IPS DF 6.9 (cell line): ENCODE measurements at places on chromosomes 16 and 17.
A peak's percentile ranks its signal among the peaks of the same experiment; 100 is the strongest.

- no peaks in the 10 kb centered on the region for H3K27me3 ChIP-seq
- no peak overlapping the region for H3K4me3 ChIP-seq
- peaks cover 2% of the 10 kb centered on the region; the same call in 1 of the 2 replicates for H3K4me1 ChIP-seq
- no peak for DNase-seq
- no peak overlapping the region for H3K27ac ChIP-seq
Measured at GRCh38 chr16:17356243-17356933, 114.4 kb downstream of the XYLT1 start.

GRCh38 chr16:53837426-53837825 is 133.5 kb downstream of the FTO start:
- H3K4me1 ChIP-seq: no peaks in the 10 kb centered on the region
- H3K27ac ChIP-seq: no peak overlapping the region
- no peak for DNase-seq
- no peaks in the 10 kb centered on the region for H3K36me3 ChIP-seq
- no peaks in the 10 kb centered on the region for H3K27me3 ChIP-seq

DNA sequence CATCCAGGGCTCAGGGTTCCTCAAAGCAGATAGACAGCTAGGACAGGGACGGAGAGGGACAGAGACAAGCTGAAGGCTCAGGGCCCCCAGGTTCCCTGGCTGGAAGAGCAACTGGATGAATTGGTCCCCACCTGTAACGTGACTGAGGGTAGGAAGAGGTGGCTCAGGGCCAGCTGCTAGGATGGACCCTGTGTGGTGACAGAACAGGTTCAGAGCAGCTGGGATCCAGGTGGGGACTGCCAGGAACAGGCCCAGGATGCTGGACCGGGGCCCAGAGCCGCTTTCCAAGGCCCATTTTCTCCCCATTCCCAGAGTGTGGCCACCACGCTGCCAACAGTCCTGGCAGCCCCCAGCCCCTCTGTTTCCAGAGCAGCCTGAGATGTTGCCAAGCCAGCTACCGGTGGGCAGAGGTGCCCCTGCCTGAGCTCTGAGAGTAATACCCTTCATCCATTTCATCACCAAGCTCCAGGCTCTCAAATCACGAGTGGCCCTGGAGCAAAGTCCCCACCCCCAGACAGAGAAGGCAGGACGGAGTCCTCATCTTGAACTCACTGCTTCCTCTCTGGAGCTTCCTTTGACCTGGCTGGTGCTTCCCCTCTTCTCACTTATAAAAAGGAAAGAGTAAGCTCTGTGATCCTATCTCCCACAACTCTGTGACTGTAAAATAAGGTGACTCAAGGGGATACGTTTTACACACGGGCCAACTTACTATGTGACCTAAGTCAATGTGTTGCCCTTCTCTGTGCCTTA is 79.6 kb downstream of the TMEM132E start:
- no peaks in the 10 kb centered on the region; the same call in 1 of the 2 replicates for H3K27me3 ChIP-seq
- no peak overlapping the region for H3K4me3 ChIP-seq
- H3K27ac ChIP-seq: no peak overlapping the region
- H3K4me1 ChIP-seq: no peaks in the 10 kb centered on the region
- no peaks in the 10 kb centered on the region for H3K36me3 ChIP-seq
- DNase-seq: no peak

DNA sequence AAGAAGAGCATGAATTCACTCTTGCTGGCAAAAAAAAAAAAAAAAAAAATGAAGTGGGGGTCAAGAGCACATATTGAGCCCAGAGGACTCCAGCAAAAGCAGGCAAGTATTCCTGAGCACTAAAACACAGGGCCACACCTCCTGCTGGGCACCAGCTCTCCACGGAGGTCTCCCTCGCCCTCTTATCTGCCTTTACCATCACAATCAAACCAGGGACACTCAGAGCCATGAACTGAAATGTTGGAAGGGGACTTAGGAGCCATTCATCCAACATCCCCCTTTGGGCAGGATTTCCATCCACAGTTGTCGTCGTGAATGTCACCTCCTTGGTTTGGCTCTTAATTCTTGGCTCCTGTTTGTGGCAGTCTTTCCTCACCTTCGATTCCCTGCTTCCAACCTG is 89.8 kb upstream of the GNAO1 start:
- H3K4me3 ChIP-seq: no peak overlapping the region
- no peaks in the 10 kb centered on the region for H3K27me3 ChIP-seq
- H3K27ac ChIP-seq: no peak overlapping the region
- DNase-seq: no peak
- no peaks in the 10 kb centered on the region for H3K4me1 ChIP-seq

- H3K4me1 ChIP-seq: peaks cover 9% of the 10 kb centered on the region; the same call in 1 of the 2 replicates
- no peak overlapping the region for H3K27ac ChIP-seq
- H3K4me3 ChIP-seq: no peak overlapping the region
Measured at GRCh38 chr16:78607465-78607864, 508.0 kb downstream of the WWOX start.

DNA sequence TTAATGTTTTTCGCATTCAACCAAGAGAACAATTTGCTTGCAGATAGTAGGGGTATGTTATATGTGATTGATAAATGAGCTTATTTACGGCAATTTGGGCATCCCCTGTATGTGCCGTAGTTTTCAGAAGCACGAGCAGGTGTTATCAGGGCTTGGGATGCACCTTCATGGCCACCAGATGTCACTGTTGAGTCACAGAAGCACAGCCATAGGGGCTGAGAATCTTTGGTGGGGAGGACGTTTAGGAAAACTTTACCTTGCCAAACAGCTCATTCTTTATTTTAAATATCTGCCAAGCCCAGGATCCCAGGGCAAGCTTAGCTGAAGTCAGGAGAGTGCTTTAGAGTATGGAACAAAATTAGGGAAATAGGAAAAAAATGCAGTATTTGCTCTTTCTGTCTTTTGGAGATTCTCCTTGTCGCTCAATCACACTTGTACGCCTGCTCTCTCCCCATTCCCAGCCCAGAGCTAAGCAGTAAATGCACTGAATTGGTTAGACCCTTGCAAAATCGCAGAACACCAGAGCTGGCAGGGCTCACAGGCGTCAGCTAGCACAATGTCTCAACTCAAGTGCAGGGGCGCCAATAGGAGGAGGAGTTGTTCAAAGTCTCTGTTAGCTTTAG is 93.6 kb upstream of the MPHOSPH6 start:
- no peaks in the 10 kb centered on the region for H3K4me1 ChIP-seq
- no peaks in the 10 kb centered on the region for H3K36me3 ChIP-seq
- no peak overlapping the region for H3K4me3 ChIP-seq

DNA sequence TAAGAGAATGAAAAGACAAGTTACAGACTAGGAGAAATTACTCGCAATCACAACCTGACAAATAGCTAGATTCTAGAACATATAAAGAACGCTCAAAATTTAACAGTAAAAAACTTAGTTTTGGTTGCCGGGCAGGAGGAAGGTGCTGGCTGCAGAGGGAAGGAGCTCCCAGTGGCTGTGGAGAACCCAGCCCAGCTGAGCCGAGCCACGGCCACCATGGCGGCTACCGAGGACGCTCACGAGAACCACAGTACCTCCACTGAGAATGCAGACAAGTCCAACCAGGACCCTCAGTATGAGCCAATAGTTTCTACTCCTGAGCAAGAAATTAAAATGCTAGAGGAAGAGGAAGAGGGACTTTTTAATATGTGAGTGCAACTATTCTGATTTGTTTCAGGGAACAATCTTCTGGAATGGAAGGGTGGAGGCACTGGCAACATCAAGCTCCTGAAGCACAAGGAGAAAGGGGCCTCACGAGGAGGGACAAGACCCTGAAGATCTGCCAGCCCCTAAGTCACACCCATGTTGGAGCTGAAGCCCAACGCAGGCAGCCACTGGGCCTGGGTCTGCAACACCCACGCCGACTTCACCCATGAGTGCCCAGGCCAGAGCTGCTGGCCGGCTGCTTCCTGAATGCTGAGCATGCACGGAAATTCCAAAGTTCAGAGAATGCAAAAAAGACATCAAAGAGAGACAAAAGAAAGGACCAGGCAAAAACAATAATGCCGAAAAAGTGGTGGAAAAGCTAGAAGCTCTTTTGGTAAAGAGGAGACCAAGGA is 55.0 kb downstream of the DNAH17 start:
- DNase-seq: no peak
- no peak overlapping the region for H3K27ac ChIP-seq
- no peaks in the 10 kb centered on the region for H3K4me1 ChIP-seq
- no peaks in the 10 kb centered on the region for H3K36me3 ChIP-seq

DNA sequence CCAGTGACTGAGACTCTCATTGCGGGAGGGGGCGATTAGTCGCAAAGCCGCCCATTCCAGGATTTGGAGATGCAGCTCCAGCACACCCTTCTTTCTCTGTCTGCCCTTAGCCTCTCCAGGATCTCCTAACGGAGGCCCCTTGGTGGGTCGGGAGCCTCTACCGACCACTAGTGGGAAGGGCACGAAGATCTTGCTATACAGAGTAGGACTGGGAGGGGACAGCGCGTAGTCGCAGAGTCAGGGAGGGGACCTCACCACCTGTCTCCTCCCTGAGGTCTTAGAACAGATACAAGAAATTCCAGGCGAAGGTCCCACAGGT is 588 bp upstream of the SMTNL2 start:
- peak overlapping the region; percentile 50; the same call in 1 of the 2 replicates for H3K4me3 ChIP-seq
- DNase-seq: no peak
- H3K27ac ChIP-seq: no peak overlapping the region
- no peaks in the 10 kb centered on the region for H3K36me3 ChIP-seq
- H3K4me1 ChIP-seq: peaks cover 6% of the 10 kb centered on the region; the same call in 1 of the 2 replicates
- H3K27me3 ChIP-seq: peaks cover 14% of the 10 kb centered on the region; the same call in 1 of the 2 replicates

DNA sequence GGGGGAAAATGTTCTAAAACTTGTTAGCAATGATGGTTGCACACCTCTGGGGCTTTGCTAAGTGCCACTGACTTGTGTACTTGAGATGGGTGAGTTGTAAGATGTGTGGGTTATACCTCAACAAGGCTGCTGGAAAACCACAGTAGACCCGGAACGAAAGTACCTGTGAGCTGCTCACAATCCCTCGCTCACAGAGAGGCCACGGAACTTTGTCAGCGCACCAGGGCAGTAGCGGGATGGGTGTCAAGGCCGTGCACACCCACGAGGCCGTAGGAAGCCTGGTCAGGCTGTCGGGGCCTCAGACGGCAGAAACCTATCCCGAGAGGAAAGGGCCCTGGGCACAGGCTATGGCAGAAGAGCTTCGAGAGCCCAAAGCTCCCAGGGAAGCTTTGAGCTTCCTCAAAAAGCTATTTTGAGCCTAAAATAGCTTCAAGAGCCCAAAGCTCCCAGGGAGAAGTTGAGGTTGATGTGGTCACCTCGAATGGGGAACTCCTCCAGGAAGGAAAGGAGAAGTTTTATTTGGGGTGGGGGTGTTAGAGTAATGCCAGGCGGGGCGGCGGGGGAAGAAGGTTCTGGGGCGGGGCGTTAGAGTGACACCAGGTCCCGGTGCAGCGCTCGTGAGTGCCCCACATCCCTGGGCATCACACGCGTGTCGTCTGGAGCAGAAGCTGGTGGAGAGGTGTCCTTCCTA is 19.0 kb downstream of the CBFA2T3 start:
- no peak overlapping the region for H3K4me3 ChIP-seq
- H3K36me3 ChIP-seq: no peaks in the 10 kb centered on the region
- DNase-seq: no peak
- no peaks in the 10 kb centered on the region for H3K4me1 ChIP-seq

DNA sequence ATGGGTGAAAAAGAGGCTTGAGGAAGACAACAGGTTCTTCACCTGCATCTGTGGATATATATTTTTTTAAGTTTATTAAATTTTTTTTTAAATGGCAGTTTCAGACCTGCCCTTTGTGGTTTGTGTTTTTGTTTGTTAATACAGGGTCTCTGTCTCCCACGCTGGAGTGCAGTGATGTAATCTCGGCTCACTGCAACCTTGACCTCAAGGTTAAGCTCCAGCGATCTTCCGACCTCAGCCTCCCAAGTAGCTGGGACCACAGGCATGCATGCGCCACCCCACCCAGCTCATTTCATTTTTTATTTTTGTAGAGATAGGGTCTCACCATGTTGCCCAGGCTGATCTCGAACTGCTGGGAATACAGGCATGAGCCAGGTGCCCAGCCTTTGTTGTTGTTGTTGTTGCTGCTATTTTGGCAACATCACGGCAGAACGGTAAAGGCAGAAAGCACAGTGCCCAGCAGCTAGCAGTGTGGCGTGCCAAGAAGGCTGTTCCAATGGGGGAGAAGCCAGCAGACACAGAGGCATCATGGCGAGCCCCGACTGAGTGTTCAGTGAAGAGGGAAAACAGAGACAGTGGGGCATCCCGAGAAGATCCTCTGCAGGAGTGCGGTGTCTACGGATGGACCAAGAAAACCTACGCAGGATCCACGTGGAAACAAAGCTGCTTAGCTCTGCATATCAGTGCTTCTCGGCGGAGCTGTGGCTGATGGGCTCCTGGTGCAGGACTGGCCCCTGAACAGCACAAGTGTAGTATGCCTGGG is 19.6 kb downstream of the TMC6 start:
- H3K27me3 ChIP-seq: no peaks in the 10 kb centered on the region
- H3K4me3 ChIP-seq: no peak overlapping the region
- no peak for DNase-seq
- no peak overlapping the region for H3K27ac ChIP-seq

DNA sequence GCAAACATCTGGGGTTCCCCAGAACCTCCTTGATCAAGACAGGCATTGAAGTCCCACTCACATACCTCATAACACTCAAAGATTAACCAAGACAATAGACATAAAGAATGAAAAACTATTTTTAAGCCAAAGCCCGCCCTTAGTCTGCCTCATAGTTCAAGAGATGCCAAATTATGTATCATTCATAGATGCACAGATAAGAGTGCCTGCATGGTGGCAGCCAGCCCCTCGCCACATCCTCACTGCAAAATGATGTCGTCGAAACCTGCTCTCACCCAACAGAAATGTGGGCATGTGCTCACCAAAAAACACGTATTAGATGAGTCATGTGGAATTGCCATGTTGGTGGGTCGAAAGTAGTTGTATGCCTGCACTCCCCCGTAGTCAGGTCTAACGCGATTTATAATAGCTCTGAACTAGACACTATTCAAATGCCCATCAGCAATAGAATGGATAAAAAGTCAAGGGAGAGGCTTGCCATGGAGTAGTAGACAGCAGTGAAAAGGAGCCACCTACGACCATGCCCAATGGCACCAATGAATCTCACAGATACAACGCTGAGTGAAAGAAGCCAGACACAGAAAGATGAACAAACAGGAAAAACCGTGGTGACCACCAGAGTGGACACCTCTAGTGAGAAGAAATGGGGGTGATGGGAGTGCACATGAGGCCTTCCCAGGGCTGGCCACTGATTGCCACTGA is 64.8 kb downstream of the C16orf95 start:
- H3K4me3 ChIP-seq: no peak overlapping the region
- H3K27ac ChIP-seq: no peak overlapping the region
- H3K4me1 ChIP-seq: no peaks in the 10 kb centered on the region
- no peaks in the 10 kb centered on the region for H3K27me3 ChIP-seq
- no peaks in the 10 kb centered on the region for H3K36me3 ChIP-seq
